T follicular helper cell (primary cell): ENCODE measurements at places on chromosomes 4 and X.

GRCh38 chrX:154018518-154019060, 1.1 kb downstream of the IRAK1 start:
- DNase-seq, result no peak

GRCh38 chrX:132118358-132118757, 9.5 kb downstream of the FRMD7 start:
- DNase-seq, result no peak

- no peak for DNase-seq
Measured at GRCh38 chr4:7949759-7950158, 10.1 kb upstream of the AFAP1 start.

- no peak for DNase-seq
Measured at GRCh38 chrX:13119386-13119785, 75.0 kb upstream of the FAM9C start.

GRCh38 chrX:134604701-134605311, 53.5 kb downstream of the PLAC1 start:
- DNase-seq, result no peak

GRCh38 chr4:114304046-114304445, 294.6 kb upstream of the UGT8 start:
- no peak for DNase-seq

DNA sequence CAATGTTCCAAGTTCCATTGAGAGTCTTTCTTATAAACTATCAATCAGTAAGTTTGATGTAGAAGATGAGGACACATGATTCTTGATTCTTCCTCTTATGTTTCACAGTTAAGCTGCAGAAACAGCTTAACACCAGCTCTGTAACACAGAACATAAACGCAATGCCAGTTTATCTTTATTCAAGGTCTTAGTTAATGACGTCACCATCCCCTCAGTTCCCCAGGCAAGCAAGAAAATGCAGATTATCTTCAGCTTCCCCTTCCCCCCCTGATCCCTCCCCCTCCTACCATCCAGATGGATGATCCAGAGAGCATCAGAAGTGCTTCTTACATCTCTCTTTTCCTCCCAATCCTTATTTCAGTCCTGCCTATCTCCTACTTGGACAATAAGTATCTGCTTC, 4.4 kb upstream of the SH3RF1 start:
- DNase-seq, result no peak

DNA sequence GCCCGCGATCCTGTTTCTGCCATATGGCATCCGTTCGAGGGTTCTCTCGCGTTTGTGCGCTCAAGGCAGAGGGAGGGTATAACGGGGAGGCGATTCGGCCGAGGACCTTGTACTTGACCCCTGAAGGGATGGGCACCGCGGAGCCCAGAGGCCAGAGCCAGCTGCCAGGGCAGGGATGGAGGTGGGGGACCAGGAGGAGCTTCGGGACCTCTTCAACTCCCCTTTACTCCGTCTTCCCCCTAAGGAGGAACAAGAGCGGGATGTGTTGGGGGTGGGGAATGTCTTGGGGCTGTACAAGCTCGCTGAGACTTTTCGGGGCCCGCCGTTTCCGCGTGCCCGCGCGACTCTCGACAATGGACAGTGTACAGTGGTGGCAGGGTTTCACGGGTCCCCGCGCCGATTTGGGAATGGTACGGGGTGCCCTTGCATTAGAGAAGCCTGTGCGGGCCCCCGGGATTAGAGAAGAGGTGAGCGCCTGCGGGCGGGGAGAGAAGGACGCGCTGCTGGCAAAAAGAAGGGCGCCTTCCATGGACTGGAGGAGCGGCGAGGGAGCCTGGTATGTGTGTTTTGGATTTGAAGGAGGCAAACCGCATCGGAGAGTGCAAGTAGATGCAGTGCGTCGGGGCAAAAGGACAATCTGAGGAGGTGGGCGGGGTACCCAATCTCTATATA, 760 bp downstream of the UGT8 start:
- DNase-seq, result no peak
